ENCODE measurements at places on chromosomes 1 and 21.

GRCh38 chr1:223774134-223774814, 61.9 kb downstream of the CAPN2 start:
- DNase-seq: no peak

- no peak for DNase-seq
These were observed 709.9 kb upstream of the ADGRL4 start for GRCh38 chr1:79716447-79716846.

- DNase-seq: peak; percentile 83
These were observed 20.6 kb upstream of the SH3D21 start for GRCh38 chr1:36285443-36286101.

- no peak for DNase-seq
These were observed 70.0 kb upstream of the PAX7 start for GRCh38 chr1:18560692-18561091.

GRCh38 chr1:117232531-117232930, 21.8 kb upstream of the VTCN1 start:
- peak; percentile 26 for DNase-seq

GRCh38 chr1:167837326-167837725, 76.6 kb downstream of the ADCY10 start:
- DNase-seq: no peak

DNA sequence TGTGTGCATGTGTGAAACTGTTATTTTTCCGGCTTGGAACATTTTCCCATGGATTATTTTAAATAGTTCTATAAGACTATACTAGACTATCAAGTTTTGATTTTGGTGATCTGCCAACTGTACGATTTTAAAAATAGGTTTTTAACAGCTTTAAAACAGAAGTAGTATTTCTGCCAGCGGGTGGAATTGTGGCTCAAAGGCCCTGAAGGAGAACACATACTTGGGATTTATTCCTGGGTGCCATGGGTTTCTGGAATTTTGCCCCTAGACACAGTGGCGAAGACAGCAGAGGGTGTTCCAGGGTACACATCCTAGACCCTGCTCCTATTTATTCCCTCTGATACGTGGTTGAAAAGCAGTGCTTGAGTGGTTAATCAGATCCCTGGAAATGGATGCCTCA, 81.7 kb upstream of the IPO9 start:
- no peak for DNase-seq

- DNase-seq: no peak
These were observed 147.3 kb upstream of the WNT4 start for GRCh38 chr1:22290157-22290556.

GRCh38 chr1:246753670-246754535, 29.7 kb downstream of the SCCPDH start:
- DNase-seq: peak; percentile 74

- no peak for DNase-seq
These were observed 4.8 kb upstream of the SUMO3 start for GRCh38 chr21:44822484-44823178.

GRCh38 chr1:30009720-30010119, 713.7 kb downstream of the MATN1 start:
- no peak for DNase-seq

DNA sequence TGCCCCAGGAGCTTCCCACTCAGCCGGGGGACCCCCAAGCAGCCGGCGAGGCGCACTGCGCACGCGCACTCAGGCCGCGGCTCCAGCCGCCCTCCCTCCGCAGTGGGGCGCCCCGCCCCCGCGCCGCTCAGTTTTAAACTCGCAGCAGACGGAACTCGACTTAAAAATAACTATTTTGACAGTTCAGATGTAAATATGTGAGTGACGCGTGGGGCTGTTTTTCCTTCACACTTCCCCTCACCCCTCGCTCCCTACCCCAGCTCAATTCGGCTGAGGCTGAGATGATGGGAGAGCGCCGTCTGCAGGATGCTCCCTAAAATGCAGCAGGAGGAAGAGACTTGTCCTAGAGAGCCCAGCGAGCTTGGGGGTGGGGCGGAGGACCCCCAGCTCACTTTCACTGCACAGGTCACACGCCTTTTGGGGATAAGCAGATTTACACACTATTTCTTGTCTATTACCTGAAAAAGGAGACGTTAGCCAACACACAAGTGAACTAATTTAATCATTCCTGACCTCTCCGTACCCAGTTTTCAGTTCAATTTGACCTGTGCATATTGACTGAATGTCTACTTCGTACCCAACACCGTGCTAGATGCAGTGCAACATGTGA, 8.9 kb upstream of the LEMD1 start:
- no peak for DNase-seq

DNA sequence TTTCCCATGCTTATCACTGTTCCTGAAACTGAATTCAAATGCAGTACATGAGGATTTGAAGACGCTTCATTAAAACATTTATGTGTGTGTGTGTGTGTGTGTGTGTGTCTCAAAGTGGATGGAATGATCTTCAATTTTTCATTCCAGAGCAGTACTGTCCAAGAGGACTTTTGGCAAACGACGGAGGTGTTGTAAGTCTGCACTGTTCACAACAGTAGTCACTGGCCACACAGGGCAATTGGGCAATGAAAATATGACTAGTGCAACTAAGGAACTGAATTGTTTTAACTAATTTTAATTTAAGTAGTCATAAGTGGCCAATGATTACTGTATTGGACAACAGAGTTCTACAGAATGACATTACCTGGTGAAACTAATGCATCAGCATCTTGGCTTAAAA, 5.0 kb downstream of the TAF5L start:
- no peak for DNase-seq

DNA sequence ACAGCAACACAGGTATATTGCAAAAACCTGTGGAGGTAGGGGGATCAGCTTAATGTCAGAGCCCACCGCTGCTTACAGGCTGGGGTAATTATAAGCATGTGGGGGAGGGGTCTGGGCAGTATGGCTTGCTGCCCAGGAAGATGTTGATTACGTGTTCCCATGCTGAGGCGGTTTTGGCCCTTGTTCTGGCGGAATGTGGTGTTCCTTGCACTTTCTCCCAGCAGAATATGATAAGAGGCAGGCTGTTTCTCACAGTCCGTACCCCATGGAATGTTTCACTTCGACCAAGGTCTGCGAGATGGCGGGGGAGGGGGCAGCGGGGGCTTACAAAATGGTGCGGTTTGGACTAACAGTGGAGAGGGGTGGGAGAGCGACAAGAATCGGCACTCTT, 9.8 kb upstream of the HPCAL4 start:
- peak; percentile 7 for DNase-seq

GRCh38 chr1:226598455-226598849, 49.9 kb downstream of the STUM start:
- DNase-seq: no peak

GRCh38 chr21:25967181-25967900, 203.2 kb downstream of the APP start:
- no peak for DNase-seq

- no peak for DNase-seq
These were observed 134.7 kb downstream of the PTPRC start for GRCh38 chr1:198773523-198773922.

- DNase-seq: no peak
These were observed 31.2 kb downstream of the ANGPTL3 start for GRCh38 chr1:62628506-62628905.

DNA sequence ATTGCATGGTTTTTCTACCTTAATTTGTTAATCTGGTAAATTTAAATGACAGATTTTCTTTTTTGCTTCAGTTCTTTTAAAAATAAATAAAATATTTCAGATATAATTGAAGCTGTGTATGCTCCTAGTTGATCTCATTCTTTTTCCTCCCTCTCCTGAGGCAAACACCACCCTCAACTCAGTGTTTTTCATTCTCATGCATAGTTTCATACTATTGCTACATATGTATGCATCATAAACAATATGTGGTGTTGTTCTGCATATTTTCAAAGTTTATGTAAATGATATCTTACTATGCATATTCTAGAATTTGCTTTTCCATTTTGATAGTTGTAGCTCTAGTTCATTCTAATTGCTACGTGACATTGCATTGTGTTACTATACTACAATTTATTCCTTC, 257.2 kb upstream of the POU3F1 start:
- DNase-seq: no peak

DNA sequence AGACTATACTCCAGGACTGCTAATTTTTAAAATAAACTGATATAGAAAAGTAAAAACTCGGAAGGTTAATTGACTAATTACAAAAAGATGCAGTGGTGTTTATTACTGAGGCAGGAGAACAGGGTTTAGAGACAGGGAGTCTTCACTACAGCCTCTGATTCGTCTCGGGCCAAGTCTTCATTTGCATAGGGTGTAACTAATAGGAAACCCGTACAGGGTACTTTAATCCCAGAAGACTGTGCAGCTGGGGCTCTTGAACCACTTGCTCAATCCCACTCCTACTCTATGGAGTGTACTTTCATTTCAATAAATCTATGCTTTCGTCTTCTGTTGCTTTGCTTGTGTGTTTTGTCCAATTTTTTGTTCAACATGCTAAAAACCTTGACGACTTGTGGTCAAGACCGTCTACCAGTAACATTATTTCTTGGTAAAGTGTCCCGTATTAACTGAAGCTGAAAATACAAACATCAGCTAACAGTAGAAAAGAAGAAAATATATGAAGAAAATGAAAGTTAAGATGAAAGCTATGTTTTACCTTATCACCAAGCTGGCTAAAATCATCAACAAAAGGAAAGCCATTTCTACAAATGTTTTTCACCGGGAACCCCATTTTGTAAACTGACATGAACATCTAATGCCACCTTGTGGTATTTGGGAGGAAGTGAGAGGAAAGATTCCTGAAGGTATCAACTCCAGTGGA, 8.0 kb downstream of the SDHB start:
- peak; percentile 59 for DNase-seq

DNA sequence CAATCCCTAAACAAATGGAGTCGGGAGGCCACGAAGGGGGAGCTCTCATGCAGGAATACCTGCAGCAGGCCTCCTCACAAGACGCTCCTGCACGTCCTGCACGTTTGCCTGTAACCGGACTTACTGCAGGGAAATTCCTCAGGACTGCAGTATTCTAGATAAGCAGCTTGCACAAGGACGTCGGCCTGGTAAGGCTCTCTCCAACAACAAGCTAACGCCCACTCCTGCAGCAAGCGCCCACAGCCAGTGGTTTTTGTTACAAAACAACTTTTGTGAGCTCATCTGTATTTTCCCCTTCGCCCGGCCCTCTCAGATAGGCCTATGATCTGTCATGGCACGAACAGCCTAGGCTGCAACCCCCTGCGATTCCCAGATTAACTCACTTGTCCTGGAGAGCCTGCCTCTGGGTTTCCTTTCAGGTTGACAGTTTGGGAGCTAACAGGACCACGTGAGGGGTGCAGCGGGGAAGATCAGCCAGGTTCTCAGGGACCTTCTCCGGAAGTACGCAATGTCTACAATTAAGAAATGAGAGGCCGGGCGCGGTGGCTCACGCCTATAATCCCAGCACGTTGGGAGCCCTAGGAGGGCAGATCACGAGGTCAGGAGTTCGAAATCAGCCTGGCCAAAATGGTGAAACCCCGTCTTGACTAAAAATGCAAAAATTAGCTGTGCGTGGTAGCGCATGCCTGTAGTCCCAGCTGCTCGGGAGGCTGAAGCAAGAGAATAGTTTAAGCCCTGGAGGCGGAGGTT, 921 bp upstream of the MIB2 start:
- DNase-seq: no peak

DNA sequence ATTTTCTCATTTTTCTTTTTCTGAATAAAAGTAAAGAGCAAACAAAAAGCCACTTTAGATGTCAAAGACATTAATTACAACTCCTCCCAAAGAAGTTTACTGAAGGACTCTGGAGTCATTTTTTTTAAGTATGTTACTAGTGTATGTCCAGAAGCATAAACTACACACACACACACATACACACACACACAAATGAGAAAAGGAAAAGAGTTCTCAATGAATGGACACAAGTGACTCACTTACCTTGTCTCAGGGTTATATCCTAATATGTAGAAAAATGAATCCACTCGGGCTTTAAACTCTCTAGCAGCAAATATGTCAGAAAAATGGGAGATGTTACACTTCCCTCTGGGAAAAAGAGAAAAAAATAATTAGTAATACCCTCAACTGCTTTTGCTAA, 223.1 kb downstream of the SLC45A1 start:
- DNase-seq: no peak

DNA sequence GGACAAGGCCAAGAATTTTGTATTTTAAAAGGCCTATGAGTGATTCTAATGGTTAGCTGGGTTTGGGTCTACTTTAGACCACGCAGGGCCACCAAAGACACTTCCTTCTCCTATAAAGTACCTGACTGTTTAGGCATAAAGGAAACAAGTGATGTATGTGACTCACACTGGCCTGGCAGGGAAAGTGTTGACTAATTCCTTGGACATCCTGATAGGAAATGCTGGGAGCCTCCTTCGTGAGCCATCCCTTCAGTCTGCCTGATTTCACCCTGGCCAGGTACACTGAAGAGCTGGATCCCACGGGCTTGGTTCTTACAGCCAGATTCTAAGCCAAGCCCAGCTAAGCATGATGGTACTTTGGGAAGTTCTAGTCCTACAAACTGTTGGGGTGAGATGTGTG, 100.5 kb upstream of the HMGB4 start:
- DNase-seq: no peak

DNA sequence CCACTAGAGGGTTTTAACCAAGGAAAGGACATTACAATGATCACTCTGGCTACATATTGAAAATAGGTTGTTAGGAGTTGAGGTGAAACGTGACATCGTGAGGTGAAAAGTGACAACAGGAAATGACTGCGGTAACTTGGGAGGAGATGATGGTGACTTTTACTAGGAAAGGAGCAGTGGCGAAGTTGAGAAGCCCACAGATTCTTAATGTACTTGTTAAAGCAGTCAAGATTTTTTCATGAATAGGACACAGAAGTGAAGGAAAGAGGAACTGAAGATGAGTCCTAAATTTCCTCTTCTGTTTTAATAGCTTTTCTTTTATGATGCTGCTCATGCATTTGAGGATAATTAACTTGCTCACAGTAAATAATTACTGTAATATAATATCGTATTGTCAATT, 59.5 kb downstream of the OMA1 start:
- no peak for DNase-seq

DNA sequence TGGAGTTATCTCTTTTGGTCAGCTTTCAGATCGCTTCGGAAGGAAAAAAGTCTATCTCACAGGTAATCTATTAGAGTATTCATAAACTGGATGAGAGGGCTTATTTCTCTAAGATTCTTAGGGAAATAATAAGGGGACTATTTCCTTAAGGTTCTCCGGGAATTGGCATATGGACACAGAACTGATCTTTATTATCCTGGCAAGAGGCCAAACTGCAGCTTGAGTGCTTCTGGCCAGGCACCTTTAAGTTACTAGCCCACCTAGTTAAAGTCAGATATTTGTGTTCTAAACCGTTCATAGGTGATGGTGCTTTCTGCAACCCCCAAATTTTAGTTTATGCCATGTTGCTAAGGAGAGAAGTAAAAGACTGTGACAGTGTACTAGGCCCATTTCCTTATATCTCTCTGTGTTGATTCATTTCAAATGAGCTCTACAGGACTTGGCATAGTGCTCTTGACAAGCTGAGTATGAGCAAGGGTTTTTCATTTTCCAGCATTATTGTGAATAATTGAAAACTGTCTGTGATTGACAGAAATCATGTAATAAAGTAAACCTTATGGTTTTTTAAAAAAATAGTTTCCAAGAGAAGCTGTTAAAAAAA, 43.4 kb downstream of the SLC22A15 start:
- no peak for DNase-seq

- no peak for DNase-seq
These were observed 185.0 kb downstream of the DNAH14 start for GRCh38 chr1:225114354-225114990.

- no peak for DNase-seq
These were observed 142.1 kb upstream of the WNT4 start for GRCh38 chr1:22284906-22285548.

GRCh38 chr1:233245191-233245765, 50.2 kb downstream of the PCNX2 start:
- DNase-seq: no peak

- peak; percentile 57 for DNase-seq
These were observed 738.8 kb downstream of the PTPRU start for GRCh38 chr1:29975036-29975694.

- no peak for DNase-seq
These were observed 69.9 kb downstream of the ATF6 start for GRCh38 chr1:161836018-161836417.

Data from left kidney (tissue), 8 donors.